ENCODE measurements at places on chromosomes 2 and 18.

- DNase-seq: no peak
These were observed 13.0 kb downstream of the ATIC start for GRCh38 chr2:215324811-215325210.

DNA sequence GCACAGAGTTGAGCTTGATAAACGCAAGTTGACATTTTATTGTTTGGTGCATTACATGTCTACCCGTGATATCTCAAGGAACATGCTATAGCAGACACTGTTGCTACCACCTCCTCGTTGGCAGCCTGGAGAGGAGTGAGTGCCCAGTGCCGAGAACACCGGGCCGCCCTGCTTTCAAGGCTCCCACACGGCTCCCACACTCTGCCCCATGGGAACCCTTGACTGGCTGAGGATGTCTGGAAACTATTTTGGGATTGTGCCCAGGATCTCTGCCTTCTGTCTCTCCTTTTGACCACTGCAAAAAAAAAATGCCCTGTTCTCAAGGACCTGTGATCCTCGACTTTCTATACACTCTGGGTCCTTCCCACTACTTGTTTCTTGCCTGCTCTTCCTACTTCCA lies 21.1 kb downstream of the TET3 start:
- DNase-seq: no peak

DNA sequence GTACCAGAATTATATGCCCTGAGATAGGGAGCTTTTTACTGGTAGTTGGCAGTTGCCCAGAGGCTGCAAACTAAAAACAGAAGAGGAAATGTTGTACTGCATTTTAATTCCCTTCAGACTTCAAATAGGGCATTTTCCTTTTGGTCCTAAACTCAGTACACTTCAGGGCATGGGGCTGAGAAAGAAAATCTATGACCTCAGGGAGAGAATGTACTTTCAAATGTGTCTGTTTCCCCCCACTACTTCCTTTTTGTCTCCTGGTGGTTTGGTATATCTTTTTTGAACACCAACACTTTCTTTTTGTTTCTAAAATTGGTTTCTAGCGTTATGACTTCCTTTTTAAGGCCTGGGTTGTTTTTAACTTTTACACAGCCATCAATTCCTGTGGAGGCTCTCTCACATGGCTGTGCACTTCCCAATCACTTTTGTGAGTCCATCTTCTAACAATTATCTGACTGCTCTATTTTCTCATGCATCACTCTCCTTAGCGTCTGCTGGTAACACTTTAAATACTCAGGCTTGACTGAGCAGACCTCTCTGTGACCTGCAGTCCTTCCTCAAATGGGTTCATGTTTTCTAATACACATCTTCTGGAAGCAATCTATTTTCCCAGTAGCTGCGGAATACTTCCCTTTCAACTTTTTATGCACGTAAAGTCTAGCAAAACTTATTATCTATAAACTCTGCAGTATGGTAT lies 596.0 kb downstream of the LRP1B start:
- no peak for DNase-seq

- DNase-seq: no peak
These were observed 10.6 kb upstream of the ANXA4 start for GRCh38 chr2:69731147-69731970.

DNA sequence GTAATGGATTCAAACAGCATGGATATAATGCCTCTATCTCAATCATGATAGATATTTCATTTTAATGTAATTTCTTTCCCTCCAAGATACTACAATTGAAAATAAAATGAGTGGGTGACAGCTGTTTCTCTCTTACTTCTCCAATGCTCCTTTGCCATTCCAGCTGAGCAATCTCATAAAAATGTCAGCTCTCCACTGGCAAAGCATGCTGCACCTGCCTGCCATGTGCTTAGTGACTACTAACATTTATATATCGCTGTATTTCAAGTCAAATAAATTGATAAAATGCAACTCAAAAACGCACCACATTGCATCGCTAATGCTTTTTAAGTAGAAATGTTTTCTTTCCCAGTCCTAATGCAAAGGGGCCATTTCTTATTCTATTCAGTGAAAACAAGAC lies 1093.9 kb downstream of the CBLN2 start:
- DNase-seq: no peak

- peak; percentile 47 for DNase-seq
These were observed 64.1 kb downstream of the DTNA start for GRCh38 chr18:34773961-34774766.

DNA sequence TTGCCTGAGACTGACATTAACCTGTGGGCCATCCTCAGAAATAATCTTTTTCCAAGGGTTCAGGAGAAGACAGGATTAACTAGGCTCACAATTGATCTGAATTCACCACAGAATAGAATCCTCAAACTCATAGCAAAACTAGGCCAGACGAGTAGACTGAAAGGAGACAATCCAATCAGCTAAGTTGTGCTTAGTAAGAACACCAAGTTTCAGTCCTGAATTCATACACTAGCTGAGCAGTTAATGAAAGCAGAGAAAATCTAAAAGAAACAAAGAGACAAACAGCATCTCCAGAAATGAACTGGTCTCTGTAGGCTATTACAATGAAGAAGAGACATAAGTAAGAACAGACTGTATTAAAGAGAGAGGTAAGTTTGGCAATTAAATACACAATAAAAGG lies 89.5 kb downstream of the GORASP2 start:
- no peak for DNase-seq

- no peak for DNase-seq
These were observed 4.9 kb upstream of the STK17B start for GRCh38 chr2:196176142-196176738.

GRCh38 chr2:173397539-173397938 lies 42.9 kb downstream of the CDCA7 start:
- no peak for DNase-seq

- DNase-seq: no peak
These were observed 58.2 kb downstream of the TWSG1 start for GRCh38 chr18:9392726-9393125.

DNA sequence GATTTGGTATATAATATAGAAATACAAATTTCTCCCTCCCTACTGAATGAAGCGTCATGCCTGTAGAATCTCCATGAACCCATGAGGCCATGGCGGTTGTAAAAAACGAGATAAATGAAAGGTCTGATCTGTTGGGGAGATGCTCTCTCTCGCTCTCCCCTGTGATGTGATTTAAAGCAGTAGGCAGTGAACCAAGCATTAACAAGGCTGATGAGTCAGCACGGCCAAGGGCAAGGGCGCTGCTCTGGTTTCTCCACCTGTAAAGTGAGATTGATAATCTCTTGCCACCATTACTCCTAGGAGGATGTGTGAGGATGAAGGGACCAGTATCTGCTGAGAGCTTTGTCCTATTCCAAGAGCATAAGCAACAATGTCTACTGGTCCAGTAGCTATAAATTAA lies 553.3 kb downstream of the CMPK2 start:
- no peak for DNase-seq

- peak; percentile 23 for DNase-seq
These were observed 769 bp downstream of the ALMS1 start for GRCh38 chr2:73386342-73386868.

- no peak for DNase-seq
These were observed 80.3 kb downstream of the EDAR start for GRCh38 chr2:108908713-108909070.

- DNase-seq: no peak
These were observed 42.9 kb downstream of the SRBD1 start for GRCh38 chr2:45567974-45568789.

DNA sequence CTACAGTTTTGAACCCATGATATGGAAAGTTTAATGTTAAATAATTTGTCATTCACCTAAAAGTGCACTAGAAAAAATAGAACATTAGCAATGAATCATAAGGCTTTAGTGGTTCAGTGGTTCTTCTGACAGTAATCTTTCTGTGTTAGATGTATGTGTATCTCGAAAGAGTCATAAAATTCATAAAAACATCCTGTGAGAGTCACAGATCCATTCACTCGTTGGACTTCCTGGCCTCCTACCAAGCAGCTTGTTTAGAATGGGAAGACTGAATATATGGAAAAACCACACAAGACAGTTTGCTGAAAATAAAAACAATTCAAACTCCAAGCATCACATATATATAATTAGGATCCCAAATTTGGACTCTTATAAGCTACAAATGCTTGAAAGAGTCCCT lies 34.8 kb downstream of the ADNP2 start:
- no peak for DNase-seq

DNA sequence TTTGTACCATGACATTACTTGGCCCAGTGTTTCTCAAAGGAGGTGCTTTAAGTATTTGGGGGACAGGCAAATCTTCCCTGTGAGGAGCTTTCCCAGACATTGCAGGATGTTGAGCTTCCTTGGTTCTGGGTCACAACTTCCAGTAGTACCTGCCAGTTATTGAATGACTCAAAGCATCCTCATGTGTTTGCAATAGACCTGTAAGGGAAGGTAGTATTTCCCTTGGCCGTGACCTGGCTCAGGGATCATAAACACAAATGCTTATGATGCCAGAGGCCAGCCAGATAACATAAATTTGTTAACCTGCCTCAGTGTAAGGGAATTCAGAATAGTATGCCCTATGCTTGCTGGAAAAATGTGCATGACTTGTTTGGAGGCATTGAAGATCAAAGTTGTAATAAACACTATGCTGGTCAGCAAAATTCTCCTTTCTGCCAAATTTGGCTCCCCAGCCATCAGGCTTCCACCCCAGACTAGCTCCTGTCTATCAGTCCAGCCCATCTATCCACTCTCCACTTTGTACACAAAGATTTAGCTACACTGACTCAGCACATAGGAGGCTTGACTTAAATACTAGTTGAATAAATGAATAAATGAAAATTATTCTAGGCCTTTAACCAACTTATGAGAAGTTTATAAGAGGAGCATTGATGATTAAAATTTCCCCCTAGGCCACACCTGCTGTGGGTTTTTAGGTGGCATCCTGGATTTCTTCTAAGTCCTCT lies 102.0 kb upstream of the EFEMP1 start:
- no peak for DNase-seq

- DNase-seq: no peak
These were observed 366.9 kb downstream of the EPHA4 start for GRCh38 chr2:221205103-221205673.

GRCh38 chr18:36095936-36096519 lies 28.7 kb upstream of the RPRD1A start:
- DNase-seq: no peak

- no peak for DNase-seq
These were observed 9.1 kb downstream of the AGXT start for GRCh38 chr2:240877460-240878340.

- DNase-seq: no peak
These were observed 318.5 kb upstream of the CWC22 start for GRCh38 chr2:180325416-180326120.

GRCh38 chr2:73837847-73838585 lies 9.3 kb downstream of the STAMBP start:
- no peak for DNase-seq

DNA sequence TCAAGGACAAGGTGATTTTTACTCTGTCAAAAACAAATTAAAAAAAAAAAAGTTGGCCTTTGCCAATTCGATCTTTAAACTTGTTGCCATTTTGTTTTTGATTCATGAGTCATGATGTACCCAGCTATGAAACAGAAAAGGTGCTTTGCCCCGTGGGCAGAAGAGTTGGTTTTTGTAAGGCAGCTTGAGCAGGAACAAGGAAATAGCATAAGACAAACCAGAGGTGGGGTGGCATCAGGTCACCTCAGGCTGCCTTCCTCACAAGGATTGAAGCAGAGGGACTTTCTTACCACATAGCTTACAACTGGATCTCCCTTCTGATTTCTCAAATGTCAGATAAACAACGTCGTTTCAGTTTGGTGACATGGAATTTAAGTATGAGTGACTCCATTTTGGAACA lies 123.8 kb downstream of the ARL4C start:
- DNase-seq: no peak

DNA sequence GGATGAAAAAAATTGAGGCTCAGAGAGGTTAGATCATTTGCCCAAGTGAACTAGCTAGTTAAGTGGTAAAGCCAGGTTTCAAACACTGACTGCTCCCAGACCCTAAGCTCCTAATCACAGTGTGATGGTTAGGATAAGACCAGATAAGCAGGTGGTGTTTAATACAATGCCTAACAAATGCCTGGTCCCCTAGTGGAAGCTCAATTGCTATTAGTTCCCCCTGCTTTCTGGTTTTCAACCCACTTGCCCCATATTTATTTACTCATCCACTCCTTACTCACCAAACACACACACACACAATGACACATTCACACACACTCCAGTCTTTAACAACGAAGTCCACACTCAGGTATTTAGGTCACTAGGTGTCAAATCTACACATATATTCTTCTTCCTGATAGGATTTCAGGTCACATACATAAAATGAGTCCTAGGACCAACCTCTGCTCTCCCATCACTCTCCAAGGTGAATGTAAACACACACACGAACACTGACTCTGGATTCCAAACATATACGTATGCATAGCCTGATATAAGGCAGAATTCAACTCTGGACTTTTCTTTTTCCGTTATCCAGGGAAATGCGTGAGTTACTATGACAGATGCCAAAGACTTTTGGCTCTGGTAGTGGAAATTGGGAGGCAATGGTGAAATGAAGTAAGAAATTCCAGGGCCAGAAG lies 73.6 kb upstream of the TSPYL6 start:
- no peak for DNase-seq

- DNase-seq: no peak
These were observed 9.3 kb downstream of the EIPR1 start for GRCh38 chr2:3368261-3368722.
